Uterus (tissue), 4 donors: ENCODE measurements at places on chromosomes 3 and 15.

DNA sequence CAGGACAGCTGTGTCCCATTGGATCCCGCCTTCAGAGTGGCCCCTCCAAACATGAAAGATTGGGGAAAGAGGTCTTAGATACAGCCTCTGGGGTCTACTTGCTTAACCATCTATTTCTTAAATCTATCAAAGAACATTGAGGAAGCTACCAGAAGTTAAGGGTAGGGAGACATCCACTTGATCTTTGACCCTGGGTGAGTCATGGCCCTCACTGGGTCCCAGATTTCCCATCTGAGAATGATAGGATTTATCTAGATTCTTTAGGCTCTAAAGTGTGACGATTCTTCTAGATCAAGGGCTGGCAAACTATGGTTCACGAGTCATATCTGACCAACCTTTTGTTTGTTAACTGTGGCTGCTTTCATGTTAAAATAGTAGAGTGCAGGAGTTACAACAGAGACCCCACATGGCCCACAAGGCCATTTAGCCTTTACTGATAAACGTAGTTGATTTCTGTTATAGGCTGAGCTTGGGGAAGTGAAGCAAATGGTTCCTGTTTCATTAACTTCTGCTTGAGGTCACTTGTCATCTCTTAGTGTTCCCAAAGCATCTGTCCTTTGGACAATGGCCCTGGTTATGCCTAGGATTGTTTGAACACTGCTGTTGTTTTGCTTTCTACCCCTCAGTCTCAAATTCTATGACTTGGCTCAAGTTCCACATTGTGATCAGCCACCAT, 8.0 kb downstream of the MUC13 start:
- no peak for DNase-seq

DNA sequence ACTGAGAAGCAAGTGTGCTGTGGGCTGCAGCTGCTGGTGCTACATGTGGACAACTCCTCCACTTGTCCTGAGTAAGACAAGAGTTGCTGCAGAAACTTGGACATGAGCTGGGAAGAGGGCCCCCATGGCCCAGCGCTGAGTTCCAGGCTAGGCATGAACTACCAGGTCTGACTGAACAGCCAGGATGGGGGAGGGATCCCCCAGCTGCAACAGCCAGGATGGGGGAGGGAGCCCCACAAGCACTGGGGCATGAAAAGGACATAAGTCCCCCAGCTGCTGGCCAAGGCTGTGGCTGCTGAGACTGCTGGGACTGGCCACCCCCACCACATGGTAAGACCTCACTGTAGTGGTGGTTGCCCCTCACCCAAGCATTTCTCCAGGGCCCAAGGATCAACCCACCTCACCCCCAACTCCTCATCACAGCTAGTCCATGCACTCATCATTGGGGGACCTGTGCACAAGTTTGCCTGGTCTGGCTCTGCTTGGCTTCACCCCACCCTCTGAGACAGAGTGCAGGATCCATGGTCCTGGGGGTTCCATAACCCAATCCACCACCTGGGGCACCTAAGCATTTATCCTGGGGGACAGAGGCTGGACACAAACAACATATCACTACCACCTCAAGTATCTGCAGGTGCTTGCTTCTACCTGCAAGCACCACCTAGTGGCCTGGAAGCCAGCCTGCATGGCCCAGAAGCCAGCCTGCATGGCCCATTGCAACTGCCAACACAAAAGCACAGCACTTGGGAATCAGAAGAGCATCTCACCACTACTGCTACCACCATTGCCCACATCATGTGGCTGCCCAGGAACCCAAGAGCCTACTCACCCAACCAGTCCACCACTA, 84.5 kb upstream of the STT3B start:
- DNase-seq: no peak

GRCh38 chr3:132090921-132091320, 56.1 kb upstream of the CPNE4 start:
- no peak for DNase-seq

DNA sequence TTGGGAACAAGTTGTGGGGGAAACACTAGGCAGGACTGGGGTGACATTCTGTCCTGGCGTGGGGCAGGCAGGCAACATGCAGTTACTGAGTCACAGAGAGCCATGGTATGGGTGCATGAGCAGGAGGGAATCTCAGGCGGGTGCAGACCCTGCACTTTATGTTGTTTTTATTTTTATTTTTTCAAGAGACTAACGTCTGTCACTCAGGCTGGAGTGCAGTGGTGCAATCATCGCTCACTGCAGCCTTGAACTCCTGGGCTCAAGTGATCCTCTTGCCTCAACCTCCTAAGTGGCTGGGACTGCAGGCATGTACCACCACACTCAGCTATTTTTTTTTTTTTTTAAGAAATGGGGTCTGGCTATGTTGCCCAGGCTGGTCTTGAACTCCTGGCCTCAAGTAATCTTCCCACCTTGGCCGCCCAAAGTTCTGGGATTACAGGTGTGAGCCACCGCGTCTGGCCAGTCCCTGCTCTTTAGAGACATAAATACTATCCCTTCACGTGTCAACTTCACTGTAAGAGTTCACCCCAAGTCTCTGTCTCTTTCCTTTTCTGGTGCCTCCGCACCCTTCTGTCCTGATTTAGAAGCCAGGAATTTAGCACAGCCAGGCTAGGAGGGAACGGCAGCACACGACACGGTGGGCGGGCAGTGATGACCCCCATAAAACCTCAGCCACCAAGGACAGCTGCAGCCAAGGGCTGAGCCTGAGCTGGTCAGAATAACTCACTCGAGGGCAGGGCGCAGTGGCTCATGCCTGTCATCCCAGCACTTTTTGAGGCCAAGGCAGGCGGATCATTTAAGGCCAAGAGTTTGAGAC, 72.8 kb upstream of the IQSEC1 start:
- DNase-seq: no peak

DNA sequence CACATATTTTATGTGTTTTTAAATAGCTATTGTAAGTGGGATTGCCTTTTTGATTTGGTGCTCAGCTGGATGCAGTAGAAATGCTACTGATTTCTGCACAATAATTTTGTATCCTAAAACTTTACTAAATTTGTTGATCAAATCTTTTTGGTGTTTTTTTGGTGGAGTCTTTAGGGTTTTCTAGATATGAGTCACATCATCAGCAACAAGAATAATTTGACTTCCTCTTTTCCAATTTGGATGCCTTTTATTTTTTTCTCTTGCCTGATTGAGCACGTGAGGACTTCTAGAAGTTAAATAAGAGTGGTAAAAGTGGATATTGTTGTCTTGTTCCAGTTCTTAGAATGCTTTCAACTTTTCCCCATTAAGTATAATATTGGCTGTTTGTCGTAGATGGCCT, 51.3 kb downstream of the TLNRD1 start:
- no peak for DNase-seq

DNA sequence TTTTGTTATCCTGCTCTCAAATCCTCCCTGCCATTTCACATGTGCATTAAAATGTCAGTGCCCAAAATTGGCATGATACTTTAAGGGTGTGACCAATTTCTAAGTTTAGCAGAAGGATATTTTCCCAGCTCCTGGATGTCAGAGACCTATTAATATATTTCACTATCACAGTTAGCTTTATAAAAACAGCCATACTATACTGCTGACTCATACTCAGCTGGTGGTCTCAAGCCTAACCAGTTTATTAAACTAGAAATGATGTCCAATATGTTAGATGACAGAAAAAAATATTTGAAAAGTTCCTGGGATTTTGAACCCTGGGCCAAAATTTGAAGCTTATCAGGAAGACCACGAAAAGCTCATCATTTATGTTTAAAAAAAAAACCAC, 60.9 kb upstream of the ZNF280D start:
- DNase-seq: no peak

- DNase-seq: no peak
These were observed 15.3 kb upstream of the NRROS start for GRCh38 chr3:196624067-196624790.
